ENCODE measurements at places on chromosomes 6 and 20.

- DNase-seq = no peak
Measured at GRCh38 chr6:158157064-158157764, 10.8 kb downstream of the SERAC1 start.

GRCh38 chr20:3011752-3012151 is 31.7 kb upstream of the GNRH2 start:
- DNase-seq = no peak

DNA sequence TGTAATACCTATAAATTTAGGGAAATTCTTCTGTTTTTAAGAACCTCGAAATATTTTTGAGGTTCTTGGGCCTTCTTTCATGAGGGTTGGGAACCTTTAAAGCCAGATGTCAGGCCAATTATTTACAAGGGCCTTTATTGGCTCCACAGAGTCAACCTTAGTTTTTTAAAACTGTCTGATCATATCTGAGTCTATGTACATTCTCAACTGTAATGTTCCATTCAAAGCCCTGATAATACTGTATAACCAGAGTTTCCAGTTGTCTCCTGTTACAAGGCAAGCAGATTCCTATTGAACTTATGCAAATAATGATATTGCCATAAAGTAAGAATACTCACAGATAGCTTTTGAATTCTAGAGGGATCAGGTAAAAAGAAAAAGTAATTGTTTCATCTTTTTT is 545.5 kb downstream of the EPM2A start:
- no peak for DNase-seq

- no peak for DNase-seq
Measured at GRCh38 chr20:1232286-1233111, 6.7 kb downstream of the RAD21L1 start.

DNA sequence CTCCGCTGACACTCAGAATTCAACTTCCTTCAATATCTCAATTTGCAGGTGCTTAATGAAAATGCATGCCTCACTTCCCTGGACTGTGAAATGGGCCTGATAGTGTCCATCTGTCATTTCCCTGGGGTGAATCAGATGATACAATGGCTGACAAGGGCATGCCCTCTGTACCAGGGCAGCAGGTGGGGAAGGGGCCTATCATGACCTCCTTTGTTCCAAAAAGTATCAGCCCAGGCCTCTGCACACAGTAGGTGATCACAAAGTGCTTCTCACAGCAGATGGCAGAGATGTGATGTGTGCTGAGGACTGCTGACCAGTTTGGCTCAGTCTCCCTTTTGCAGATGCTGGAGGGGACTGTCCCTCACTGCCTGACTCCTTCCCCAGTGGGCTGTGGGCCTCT is 44.3 kb downstream of the DLGAP4 start:
- DNase-seq = no peak

DNA sequence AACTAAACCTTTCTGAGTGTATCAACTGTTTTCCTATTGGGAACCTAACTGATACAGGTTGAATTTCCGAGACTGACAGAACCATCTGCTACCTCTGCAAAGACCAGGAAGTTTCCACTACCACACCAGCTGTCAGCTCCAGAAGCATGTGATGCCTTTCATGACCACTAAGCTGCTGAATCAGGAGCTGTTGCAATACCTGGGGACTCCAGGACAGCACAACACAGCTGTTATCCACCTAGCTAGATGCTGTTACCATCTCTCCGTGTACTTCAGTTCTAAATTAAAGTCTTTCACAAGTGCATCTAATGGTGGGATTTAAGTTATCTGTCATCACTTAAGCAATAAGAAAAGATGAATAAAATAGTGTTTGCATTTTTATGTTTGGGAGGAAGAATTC is 158.2 kb upstream of the IMPG1 start:
- DNase-seq = no peak

- DNase-seq = no peak
Measured at GRCh38 chr6:30542915-30543314, 13.4 kb downstream of the GNL1 start.

- no peak for DNase-seq
Measured at GRCh38 chr6:131387562-131388447, 185.2 kb upstream of the ARG1 start.

DNA sequence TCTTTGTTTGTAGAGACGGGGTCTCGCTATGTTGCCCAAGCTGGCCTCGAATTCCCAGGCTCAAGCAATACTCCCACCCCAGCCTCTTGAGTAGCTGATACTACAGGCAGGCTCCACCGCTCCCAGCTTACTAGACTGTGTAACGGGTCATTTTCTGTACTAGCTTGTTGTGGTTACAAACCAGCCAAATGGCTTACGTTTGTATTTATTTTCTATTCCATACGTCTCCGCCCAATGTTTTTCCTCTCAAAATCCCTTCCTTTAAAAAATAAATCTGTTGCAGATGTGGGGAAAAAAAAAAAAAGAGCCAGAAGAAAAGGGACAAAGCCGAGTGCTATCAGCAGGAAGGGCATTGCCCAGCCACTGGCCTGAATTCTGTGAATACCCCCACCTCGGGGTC is 41.6 kb downstream of the PRND start:
- DNase-seq = no peak

- DNase-seq = no peak
Measured at GRCh38 chr6:163867518-163868292, 453.2 kb downstream of the QKI start.

- peak; percentile 98 for DNase-seq
Measured at GRCh38 chr20:33993576-33994221, at the start of gene RALY. TSS of gene RALY (plus strand) at chr20:33993911. CDS start at chr20:34072075, 78,164 bp downstream.

- no peak for DNase-seq
Measured at GRCh38 chr6:85192186-85192585, 257.7 kb upstream of the NT5E start.

GRCh38 chr6:114049367-114049966 is 78.5 kb upstream of the HDAC2 start:
- no peak for DNase-seq

DNA sequence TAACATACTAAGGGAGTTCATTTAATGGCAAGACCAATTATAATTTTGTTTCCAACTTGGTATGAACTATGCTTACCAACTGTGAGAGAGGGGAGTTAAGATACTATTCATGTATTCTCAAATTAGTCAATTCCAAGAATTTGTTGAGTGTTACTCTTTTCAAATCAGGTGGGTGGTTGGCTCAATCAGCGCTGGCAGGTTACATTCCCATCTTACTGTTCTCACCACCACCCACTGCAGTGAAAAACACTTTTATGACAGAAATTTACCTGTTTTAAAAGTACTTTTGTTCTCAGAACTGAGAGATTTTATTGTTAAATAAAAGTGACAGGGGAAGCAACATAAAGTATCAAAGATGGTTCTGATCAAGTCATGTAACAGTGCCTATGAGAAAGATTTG is 642.0 kb downstream of the PRKN start:
- no peak for DNase-seq

GRCh38 chr6:28496099-28496779 is 19.4 kb downstream of the GPX6 start:
- DNase-seq = no peak

DNA sequence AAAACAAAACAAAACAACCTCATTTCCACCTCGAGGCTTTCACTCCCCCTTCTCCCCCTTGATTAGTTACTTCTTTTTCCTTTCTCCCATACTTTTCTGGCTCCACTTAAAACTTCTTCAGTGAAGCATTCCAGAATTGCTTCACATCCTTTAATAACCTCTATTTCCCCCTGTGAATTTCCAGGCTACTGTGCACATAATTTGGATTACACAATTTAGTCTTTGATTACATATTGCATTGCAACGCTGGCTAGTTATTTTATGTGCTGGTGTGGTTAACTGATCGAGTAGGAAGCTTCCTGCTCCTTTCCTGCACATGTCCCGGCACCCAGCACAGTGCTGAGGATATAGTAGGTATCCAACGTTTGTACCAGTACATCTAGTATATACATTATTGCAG is 28.1 kb upstream of the EEF1E1 start:
- DNase-seq = no peak

- no peak for DNase-seq
Measured at GRCh38 chr6:35237476-35237875, 22.1 kb upstream of the ZNF76 start.

DNA sequence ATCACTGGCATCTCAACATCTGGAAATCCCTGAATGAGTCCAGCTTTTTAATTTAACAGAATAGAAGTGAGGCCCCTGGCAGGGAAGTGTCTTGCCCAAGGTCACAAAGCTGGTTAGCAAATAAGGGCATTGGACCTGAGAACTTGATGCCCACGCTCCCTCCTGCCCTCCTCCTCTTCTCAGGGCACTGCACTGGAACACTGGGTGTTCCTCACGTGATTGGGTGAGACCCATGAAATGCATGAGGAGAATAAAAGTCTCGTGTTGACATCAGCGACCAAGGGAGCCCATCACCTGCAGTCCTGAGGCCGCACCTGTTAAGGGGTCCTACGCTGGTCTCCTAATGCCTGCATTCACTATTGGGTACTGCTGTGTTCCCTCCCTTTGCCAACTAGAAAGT is 7.4 kb downstream of the FAM50B start:
- DNase-seq = no peak

DNA sequence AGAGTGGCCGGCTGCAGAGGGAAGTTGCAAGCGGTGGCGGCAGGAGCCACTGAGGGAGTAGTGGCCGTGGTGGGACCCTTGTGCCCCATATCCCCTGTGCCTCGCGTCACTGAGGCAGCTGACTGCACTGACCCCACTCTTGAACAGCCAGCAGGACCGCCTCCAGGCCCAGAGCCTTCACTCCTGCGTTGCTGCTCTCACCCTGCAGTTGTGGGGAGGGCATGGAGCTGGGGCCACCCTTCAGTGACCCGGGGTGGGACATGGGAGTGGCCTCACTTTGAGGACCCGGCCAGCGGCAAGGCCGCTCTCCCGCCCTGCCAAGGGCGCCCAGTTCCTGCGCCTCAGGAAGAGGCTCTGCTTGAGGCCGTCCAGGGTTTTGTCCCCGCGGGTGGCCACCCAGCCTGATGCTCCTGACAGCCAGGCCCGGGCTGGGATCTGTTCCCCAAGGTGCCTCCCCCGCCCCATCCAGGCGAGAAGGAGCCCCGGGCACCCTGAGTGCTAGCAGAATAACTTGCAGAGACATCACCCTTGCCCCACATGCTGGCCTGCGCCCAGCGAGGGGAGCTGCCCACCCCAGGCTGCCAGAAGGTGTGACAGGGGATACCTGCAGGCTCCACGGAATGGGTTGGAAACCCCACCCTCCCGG is 44.4 kb downstream of the HLA-DRA start:
- no peak for DNase-seq

DNA sequence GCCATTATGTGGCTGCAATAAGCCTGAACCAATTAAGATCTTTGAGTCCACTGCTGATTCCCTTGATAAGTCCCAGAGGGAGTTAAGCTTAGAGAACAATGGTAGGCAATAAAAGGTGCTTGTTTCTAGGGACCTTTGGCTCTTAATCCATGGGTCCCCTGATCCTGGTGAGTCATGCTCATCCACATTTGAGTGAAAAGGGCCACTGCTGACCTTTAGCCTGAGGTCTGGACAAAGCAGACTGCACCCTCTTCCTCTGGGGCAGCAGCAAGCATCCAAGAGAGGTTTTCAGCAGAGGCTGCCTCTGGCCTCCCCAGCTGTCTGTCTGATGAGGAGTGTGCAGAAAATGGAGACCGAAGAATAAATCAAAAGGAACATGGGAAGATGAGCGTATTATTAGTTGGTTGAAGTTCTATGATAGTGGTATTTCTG is 16.1 kb upstream of the SCGN start:
- DNase-seq = no peak

DNA sequence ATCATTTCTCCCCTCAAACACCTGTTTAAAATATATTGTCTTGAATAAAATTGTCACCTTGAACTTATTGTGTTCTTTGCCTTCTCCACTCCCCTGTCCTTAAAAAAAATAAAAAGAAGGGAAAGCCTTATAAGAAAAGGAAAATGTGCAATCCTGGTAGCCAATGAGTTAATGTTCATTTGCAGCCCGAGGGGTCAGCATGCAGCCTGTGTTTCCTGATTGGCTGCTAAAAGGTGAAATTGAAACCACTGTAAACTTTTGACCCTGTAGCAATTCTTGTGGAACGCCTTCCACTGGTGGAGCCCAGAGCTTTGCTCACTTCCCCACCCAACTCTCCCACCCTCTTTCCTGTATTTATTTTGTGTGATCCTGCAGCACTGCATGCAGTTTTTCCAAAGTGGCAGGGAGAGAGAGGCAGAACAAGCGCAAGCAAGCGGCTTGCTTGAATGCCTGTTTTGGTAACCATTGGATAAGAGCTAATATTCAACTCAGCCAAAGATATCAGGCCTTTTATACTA is 74.9 kb downstream of the NCOA3 start:
- peak; percentile 52 for DNase-seq

DNA sequence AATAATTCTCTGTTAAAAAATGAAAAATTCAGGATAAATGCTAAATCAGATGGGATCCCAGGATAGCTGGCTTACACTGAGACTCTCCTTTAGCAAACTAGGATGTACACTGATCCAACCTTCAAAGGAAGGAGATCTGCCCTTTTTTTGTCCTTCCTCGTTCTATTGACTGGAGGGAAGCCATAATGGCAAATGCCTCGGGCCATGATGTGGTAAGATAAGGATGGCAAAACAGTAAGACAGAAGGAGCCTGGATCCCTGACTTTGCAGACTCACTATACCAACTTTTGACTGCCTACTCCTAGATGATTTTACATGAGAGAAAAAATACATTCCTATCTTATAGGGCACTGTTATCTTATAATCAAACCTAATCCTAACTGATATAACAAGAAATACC is 156.9 kb upstream of the BEND3 start:
- no peak for DNase-seq

- DNase-seq = no peak
Measured at GRCh38 chr6:6643398-6643797, 54.9 kb downstream of the LY86 start.

GRCh38 chr6:38259736-38260135 is 380.0 kb downstream of the BTBD9 start:
- DNase-seq = no peak

GRCh38 chr6:51415501-51415900 is 596.8 kb downstream of the TFAP2B start:
- DNase-seq = no peak

- DNase-seq = no peak
Measured at GRCh38 chr6:39193201-39193791, 36.0 kb downstream of the KCNK5 start.

DNA sequence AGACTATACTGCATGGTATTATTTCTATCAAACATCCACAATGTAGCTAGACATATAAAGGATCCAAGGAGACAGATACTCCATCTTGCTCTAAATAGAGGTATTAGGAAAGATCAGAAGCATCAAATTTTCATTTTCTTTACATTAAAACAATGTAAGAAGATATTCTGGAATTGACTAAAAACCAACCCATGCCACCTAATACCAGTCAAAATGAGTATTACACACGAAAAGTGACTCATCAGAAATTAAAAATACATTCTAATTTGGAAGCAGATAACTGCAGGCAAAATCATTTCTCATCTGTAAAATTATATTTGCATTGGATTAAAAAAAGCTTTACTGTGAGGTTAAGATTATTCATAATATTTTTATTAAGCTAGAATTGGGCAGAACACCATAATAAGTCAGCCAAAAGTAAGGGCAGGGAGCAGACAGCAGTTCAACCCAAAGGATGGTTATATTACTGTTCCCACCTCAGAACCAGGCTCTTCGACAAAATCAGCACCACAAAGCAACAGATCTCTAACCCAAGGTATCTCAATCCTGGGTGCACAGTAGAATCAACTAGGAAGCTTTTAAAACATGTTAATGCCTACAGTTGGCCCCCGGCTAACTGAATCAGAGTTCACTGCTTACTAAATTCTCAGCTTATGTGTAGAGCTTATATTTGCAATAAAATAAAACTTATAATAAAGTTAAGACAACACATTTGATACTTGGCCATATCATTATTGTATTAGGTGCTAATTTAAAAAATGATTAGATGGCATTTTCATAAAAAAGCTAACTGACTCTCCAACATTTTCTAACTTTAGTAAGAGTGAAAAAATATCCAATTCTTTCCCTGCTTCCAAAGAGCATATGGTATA is 35.2 kb downstream of the SAMD3 start:
- no peak for DNase-seq

- no peak for DNase-seq
Measured at GRCh38 chr6:161476711-161477110, 202.8 kb upstream of the AGPAT4 start.

All from left ventricle myocardium superior (tissue), 1 donor.